ENCODE measurements at places on chromosomes 7 and 10.
A peak's percentile ranks its signal among the peaks of the same experiment; 100 is the strongest.

DNA sequence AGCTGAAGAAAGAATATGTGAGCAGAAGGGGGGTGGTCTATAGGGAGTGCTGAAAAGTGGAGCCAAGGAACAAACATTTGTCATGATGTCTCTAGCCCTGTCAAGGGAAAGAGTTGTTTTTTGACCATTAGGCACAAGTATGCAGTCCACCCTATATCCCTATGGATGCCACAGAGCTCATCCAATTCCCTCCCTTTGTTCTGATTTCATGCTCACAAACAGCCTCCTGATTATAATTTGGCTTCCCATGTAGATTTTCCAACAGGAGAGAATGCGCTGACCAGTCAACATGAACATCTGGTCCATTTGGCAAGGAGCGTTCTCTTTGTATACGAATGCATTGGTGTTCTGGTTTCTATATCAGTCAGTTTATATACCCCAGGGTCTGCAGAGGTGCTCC is 12.1 kb upstream of the CEP41 start:
- DNase-seq: no peak

DNA sequence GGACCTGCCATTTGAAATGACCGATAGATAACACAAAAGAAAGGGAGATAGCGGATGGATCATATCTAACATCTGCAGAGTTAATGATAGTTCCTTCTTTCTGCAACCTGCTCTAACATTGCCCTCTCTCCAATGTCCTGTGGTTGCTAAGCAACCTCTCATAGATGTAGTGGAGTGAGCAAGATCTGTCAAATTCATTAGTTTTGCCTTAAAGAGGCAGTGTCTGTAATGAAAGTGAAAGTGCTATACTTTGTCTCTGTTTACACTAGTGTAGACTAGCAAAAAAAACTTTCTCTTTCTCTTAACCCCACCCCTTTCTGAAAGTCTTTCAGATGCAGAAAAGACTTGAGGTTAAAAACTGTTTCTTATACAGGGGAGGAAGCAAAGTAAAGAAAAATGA is 1196.9 kb downstream of the SORCS3 start:
- DNase-seq: no peak

- no peak for DNase-seq
Measured at GRCh38 chr10:73332379-73332778, 26.3 kb downstream of the CFAP70 start.

GRCh38 chr10:24034571-24034970 is 174.4 kb upstream of the KIAA1217 start:
- DNase-seq: no peak

- DNase-seq: peak; percentile 42
Measured at GRCh38 chr7:111531993-111532392, 30.3 kb downstream of the IMMP2L start.

DNA sequence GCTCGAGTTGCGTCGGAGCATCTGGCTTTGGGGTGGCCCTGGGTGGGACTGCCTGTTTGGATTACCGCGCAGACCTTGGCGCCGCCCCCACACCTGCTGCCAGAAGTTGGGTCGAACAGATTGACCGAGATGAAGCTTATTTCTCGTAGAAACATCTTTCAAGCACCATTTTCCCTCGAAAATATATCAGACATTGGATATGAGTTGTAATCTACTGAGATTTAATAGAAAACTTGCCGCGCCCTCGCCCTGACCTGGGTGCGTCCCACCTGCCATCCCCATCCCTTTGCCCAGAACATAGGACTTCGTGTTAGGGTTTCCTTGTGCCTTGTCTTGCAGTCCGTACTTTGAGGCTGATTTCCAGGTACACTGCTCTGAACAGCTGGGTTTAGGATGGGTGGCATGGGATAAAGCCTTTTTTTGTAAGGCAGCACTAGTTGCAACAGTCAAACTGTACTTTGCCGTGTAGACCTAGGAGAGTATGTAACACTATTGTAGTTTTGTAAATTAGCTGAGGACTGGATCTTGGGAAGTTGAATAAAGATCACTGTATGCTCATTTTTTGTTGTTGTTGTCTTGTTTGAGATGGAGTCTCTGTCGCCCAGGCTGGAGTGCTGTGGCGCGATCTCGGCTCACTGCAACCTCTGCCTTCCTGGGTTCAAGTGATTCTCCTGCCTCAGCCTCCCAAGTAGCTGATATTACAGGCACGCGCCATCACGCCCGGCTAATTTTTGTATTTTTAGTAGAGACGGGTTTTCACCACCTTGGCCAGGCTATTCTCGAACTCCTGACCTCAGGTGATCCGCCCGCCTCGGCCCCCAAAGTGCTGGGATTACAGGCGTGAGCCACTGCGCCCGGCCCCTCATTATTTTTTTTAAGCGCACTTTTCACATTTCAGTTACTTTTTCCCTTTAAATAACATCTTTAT is 978 bp downstream of the OGDH start:
- DNase-seq: no peak

DNA sequence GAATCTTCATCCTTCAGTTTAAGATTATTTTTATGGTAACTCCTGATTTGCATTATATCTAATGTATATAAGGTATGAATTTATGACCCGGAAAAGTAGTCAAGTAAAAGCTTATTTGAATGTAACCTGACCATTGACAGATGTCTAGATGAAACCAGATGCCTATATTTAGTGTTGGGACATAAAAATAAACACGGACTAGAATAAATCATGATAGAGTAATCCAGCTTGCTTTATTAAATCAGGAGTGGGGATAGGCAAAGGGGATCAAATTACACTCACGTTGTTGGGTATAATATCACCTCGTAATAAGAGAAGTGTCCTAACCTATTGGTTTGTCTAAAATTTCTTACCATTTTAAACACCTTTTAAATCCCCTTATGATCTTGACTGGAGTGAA is 244.6 kb downstream of the AGMO start:
- DNase-seq: no peak

- DNase-seq: no peak
Measured at GRCh38 chr7:23242321-23242720, 4.3 kb upstream of the GPNMB start.

DNA sequence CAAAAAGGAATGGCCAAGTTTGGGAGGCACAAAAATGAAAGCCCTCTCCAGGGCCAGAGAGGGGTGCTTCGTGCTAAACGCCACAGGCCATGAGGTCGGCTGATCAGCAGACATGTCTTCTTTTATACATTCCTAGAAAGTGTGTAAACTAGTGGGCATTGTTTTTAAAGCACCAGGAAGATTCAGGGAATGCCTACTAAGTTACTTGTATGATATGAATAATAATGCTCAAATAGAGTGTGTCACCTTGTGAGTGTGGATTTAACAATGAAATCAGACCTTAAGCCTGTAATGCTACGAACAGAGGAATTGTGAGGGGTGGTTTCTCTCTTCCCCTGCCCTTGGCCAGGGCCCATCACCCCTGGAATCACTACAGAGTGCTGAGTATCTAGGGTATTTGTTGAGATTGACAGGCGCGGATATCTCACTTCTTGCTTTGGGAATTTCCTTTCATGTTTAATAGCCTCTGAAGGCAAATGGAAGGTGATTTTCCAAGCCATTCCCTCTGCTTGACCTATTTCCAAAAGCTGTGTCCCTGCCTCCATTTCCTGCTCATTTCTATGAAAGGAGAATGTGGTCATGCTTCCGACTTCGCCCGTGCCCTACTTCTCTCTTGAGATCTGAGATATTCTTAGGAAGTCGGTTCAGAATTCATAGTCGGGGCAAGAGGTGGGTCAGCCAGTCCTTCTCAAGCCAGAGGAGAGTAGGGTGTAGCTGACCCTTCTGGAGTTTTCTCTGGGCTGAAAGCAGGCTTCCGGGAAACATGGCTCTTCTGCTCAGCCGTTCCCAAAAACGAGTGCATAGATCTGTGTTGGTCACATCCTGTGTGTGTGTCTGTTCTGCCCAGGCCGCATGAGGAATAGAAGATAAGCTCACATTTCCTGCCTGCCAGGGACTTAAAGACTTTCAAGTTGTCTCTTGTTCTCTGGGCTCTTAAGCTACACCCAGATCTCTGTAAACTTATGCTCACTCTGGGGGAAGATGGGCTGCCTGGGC is 167.8 kb upstream of the ITGB1 start:
- no peak for DNase-seq

DNA sequence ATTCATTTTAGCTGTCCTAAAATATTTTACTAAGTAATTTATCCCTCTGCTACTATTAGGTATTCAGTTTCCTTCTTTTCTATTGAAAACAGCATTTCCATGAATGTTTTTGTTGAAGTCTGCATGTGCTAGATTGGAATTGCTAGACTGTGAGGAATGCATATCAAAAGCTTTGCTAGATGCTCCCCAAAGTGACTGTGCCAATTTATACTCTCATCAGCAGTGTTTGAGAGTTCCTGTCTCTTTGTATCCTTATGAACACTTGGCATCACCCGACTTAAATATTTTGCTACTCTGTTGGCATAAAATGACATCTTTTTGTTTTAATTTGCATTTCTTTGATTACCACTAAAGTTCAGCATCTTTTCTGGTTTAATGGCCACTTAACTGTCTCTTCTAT is 45.0 kb upstream of the PRR15 start:
- DNase-seq: no peak

DNA sequence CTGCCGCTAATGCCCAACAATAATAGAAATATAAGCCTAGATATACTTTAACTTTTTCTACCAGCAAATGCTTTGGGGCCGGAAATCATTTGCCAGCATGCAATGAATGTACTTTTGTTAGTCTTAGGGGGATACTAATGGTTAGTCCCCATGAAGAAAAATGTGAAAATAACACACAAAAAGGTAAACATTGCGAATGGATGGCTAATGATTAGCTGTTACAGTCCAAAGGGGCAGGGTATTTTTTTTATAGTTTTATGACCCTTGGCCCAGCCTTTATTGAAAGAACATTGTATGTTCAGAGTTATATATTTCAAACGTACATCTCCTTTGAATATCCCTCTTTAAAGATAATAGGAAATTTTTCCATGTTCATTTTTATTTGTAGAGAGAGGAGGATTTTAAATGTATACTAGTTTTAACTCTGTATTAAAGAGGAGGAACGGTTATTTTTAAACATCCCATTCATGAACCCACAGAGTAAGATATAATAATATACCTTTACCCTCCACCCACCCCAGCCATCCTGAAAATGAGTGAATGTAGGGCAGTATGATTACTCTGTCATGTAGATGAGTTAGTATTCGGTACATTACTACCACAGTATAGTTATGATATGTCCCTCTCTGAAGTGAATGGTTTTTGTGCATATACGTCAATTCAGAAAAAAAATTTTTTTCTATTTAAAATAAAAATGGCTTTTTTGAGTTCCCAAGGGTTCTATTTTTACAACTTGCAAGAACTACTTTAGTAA is 63.6 kb downstream of the ARID5B start:
- no peak for DNase-seq

DNA sequence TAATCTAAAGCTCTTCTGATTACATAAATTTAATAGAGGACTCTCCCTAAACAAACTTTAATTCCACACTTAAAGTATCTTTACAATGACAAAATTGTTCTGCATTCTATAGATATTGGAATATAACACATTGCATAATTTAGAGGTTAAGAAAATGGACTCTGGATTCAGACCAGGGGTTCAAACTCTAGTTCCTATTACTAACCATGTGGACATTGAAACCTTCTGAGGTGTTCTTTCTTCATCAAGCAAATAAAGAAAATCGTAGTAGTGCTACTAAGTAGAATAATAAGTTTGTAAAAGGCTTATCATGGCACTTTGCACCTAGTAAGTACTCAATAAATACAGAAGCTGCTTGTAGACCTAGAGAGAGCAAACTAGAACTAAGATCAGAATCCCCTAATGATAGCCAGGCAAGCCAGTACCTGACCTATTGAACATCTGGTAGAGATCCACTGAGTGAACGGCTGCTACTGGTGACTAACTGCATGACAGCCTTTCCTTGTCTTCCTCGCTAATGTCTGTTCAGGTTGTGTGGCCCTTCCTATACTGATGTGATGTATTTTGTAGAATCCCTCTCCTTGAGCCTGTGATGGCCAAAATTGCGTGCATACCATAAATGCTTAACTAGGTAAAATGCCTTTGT is 430.3 kb downstream of the KCNMA1 start:
- no peak for DNase-seq

DNA sequence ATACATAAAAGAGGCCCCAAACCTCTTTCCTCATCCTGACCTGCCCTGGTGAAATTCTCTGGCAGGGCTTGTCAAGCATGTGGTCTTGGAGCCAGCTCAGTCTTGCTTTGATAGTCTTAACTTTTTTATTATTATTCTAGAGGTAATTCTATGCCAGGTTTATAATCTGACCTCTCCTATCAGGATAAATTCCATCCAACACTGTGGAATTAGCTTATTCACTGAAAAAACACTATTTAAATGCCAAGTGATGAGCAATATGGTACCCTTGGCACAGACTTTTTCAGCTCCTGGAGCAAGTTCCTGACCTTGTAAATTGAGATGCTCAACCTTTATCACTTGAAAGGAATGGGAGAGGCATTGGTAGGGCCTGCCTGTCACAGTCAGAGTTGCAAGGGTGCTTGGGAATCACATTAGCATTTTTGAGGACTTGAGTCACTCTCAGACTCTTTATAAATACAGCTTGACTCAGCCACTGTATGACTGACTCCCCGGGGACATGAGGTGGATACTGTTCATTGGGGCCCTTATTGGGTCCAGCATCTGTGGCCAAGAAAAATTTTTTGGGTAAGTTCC is at the start of gene CPA4:
CPA4 (plus strand) TSS at position 480 of the 576 bp plus-strand sequence; CDS start at position 500, 20 bp downstream.
- DNase-seq: no peak

DNA sequence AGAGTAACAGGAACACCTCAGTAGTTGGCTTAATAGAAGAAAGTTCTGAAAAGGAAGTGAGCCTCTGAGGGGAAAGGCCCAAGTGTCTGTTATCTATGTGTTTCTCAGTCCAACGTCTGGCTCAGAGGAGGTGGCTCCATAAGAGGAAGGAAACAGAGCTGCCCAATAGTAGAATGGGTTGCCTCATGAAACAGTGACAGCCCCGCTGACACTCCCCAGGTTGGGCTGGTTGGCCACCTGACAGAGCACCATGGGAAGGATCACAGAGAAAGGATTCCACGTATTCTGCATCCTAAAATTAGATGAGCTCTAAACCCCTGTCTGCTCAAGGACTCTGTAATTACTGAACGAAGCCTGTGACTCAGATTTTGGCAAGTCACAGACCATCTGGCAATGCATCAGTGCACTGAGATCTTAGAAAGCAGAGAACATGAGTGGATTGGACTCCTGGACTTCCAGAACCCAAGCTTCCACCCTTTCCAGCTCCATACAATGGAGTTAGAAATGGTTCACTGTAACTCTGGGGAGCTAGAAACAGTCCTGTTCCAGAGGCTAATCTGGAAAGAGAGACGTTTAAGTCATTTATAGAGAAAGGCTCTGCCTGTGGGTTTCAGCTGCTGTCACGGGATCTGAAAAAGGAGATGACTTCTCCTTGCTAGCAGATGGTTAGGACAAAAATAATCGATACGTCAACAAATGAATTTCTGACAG is 2.9 kb downstream of the PKD2L1 start:
- DNase-seq: no peak

- DNase-seq: peak; percentile 98
Measured at GRCh38 chr7:100478958-100479660, at the start of gene TSC22D4. Gene TSC22D4 (minus strand): TSS chr7:100479214. CDS start chr7:100478038, 1,176 bp downstream.

- no peak for DNase-seq
Measured at GRCh38 chr10:24814568-24815313, 91.1 kb upstream of the ARHGAP21 start.
